A549 treated with RU486 at 1 μM for 4 hours (cell line): ENCODE measurements at places on chromosomes 7 and 10. TPM values are rescaled to one million over a fixed set of nuclear protein-coding genes. Genes with fewer than 3 reads are reported as not detected.

CWF19L1 gene
- 21.6 to 25.1 TPM (median 22.6 TPM) in 5 replicates for total RNA-seq

OPN1SW gene
- not detected in 5 replicates for total RNA-seq

LRRD1 gene
- not detected in 5 replicates for total RNA-seq

DNA2 gene
- total RNA-seq: 6.0 to 11.1 TPM (median 9.7 TPM) in 5 replicates

LIPM gene
- not detected in 5 replicates for total RNA-seq

CRHR2 gene
- 0.05 TPM in 1 of 5 replicates, not detected in the others for total RNA-seq

KCND2 gene
- total RNA-seq: not detected in 5 replicates

PRR15 gene
- 1.5 to 2.6 TPM (median 2.3 TPM) in 5 replicates for total RNA-seq

PSTK gene
- total RNA-seq: 4.5 to 7.0 TPM (median 4.6 TPM) in 5 replicates

DOCK1 gene
- total RNA-seq: 19.1 to 25.2 TPM (median 23.4 TPM) in 5 replicates

ATP6V0A4 gene
- 0.19 to 0.28 TPM (median 0.22 TPM) in 5 replicates for total RNA-seq
